ENCODE measurements at places on chromosomes 12 and 14. TPM values are rescaled to one million over a fixed set of nuclear protein-coding genes. Genes with fewer than 3 reads are reported as not detected.

BEST3 gene
- total RNA-seq = not detected

- DNase-seq = peak; percentile 77
These were observed 8.1 kb upstream of the RABGGTA start for GRCh38 chr14:24279301-24280186.

- DNase-seq = no peak
These were observed 78.0 kb downstream of the DIO3 start for GRCh38 chr14:101639241-101639833.

TMEM132C gene
- total RNA-seq = not detected

DNA sequence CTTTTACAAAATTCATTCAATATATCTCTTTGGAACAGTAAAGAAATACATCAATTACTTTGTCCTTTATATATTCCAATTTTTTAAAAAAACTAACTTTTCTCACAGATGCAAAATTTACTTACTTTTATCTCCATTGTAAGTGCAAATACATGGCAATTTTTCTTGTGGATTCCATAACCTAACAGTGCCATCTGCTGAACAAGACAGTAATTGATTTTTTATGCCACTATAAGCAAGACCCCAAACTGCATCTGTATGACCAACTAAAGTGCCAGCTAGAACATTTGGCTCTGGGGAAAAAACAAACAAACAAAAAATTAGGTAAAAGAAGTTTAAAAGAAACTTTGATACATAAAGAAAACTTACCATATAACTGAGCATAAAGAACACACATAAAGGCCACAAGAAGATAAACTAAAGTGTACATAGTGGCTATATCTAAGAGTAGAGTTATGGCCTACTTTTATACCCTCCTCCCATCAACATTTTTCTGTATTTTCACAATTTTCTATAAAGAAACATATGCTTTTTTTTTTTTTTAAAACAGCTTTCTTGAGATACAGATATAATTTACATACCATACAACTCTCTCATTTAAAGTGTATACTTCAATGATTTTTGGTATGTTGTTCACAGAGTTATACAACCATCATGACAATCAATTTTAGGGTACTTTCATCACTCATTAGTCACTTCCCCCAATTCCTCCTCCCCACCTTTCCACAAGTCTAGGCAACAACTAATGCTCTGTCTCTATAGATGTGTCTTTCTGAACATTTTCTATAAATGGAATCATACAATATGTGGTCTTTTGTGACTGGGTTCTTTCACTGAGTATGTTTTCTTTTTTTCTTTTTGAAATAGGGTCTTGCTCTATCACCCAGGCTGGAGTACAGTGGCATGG is 32.6 kb downstream of the COCH start:
- DNase-seq = no peak

DNA sequence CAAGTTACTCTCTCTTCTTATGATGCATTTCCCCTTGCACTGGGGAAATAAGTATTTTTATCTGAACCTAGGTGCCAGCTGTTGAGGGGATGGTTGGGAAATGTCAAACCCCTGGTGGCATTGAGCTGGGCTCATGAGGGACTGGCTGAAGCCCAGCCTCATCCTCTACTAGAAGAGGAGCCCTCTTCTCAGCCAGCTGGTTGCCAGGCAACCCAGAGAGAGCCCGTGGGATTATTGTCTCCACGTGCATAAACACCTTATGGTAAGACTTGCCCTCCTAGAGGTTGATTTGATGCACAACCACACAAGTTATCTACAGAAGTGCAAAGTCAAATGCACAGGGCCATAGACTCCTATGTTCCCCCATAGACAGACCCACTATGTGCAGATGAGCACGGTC is 89.8 kb downstream of the WSCD2 start:
- no peak for DNase-seq

DNA sequence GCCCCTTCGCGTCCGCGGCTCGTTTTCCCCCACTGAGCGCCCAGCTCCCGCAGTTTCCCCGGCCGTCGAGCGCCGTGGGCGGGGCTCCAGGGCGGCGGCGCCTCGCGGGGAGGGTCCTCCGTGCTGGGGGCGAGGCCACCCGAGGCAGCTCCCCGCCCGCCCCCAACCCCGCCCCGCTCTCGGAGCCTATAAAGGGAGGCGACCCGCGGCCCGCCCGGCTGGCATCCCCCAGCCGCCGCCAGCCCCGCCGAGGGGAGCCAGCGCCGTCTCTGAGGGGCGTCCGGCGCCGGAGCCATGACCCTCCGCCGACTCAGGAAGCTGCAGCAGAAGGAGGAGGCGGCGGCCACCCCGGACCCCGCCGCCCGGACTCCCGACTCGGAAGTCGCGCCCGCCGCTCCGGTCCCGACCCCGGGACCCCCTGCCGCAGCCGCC is at the start of gene TAMALIN:
Gene TAMALIN (plus strand): TSS at position 221 of the 432 bp plus-strand sequence. CDS start 74 bp downstream, at position 295.
- DNase-seq = peak; percentile 94

DNA sequence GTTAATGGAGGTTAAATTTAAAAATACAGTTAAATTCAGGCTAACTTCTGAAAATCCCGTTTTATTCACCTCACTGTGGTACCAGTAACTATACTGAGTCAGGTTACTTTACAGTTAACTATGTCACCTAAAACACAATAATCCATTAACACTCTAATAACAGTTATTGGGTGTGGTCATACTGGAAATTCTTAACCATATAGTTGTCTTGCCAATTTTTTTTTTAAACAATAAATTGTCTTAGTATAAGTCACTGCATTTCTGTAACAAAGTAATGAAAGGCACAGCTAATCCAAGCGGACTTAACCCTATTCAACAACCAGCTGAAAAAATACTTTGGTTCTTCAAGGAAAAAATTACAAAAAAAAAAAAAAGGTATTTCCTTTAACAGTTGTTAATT is 16.2 kb upstream of the PHLDA1 start:
- DNase-seq = no peak

DNA sequence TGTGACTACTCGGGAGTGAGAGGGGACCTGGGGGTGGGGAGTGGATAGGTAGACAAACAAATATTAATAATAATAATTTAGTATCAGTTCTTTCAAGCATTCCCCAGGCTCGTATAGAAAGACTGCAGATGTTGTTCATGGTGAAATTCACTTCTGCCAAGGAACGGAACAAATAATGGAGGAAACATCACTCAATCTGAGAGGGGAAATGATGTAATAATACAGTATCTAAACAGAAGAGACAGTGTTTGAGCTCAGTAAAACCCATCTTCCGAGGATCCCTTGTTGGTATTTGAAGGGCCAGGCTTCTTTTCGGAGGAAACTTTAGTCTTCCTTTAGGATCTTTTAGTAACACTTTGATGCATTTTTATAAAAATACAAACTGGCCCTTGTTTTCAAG is 114.2 kb downstream of the KCNK10 start:
- DNase-seq = no peak

ITGB7 gene
- 239 TPM for total RNA-seq

MORN3 gene
- total RNA-seq = 1.0 TPM

- no peak for DNase-seq
These were observed 20.8 kb upstream of the NXPH4 start for GRCh38 chr12:57195611-57196371.

SERPINA12 gene
- not detected for total RNA-seq

TMPRSS12 gene
- not detected for total RNA-seq

GRCh38 chr12:123882161-123882705 is 90.4 kb downstream of the CCDC92 start:
- no peak for DNase-seq

DNA sequence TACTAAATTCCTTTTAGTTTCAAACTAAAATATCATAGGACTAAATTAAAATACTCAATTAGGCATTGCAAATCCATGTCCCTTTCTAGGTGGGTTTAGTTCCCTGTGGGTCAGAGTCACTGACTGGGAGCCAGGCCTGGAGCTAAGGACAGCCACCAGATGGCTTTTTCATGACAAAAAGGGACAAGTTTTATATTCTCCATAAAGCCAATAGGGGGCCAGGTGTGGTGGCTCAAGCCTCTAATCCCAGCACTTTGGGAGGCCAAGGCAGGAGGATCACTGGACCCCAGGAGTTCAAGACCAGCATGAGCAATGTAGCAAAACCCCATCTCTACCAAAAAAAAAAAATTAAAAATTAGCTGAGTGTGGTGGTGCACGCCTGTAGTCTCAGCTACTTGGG is 35.4 kb upstream of the EIF5 start:
- no peak for DNase-seq

DNA sequence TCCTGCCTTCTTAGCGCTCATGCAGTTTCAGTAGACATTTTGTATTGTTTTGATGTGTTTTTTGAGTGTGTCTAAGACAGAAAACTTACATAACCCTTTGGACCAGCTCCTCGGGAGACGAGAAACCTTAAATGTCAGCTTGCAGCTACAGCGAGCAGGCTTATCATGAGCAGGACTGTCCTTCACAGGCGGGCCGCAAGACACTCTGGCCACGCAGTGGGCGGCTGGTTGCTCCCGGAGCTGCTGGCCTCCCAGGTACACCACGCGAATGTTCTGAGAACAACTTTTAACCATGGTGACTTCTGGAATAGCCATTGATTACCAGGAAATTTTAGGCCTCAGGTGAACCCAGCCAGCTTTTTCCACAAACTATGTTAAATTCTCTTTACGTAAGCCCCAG is 164.1 kb upstream of the DIO3 start:
- DNase-seq = peak; percentile 24

RBMS2 gene
- total RNA-seq = 4.1 TPM

BHLHE41 gene
- total RNA-seq = not detected

LIN7A gene
- 0.51 TPM for total RNA-seq

GRCh38 chr12:132904718-132905328 is 17.4 kb upstream of the CHFR start:
- DNase-seq = peak; percentile 95

- no peak for DNase-seq
These were observed 146.5 kb downstream of the SRGAP1 start for GRCh38 chr12:63990828-63991547.

- DNase-seq = no peak
These were observed 130.3 kb downstream of the NDUFA12 start for GRCh38 chr12:94872971-94873733.

DNA sequence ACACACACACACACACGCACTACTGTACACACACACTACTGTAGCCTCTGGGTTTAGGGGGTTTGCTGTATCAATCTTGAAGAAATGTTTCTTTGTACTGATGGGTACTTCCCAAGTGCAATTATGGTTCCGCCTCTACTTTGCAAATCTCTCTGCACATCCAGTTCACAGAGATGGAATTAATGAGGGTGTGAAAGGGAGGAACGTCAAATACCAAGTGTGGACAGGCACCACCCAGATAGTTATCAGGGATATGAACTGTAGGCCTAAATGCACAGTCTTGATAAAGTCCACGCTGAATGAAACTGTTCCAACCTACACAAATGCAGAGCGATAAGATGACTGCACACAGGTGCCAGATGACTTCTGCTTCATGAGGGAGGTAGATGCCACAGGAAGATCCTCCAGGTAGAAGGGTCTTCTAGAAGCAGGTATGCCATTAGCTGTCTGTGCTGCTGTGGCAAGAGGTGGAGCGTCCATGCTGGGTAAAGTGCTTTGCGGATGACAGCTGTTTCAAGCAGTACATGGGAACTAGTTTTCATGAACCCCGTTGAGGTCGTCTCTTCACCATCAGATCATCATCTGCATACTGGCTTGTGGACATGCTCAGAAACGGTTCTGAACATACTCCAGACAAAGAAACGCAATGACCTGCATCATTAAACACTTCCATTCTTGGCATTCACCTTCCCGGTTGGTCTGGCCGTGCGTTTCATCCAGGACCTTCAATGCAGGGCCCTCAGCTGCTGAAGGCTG is 314.3 kb upstream of the RTL1 start:
- DNase-seq = no peak

KLRG1 gene
- 0.71 TPM for total RNA-seq

MIP gene
- not detected for total RNA-seq

AMDHD1 gene
- total RNA-seq = 0.21 TPM

GRCh38 chr12:118618695-118619094 is 242.3 kb downstream of the SUDS3 start:
- DNase-seq = no peak

GRCh38 chr12:74537126-74537706 is 419 bp upstream of the ATXN7L3B start:
- peak; percentile 64 for DNase-seq

RESF1 gene
- total RNA-seq = 51.1 TPM

- no peak for DNase-seq
These were observed 16.5 kb downstream of the ANKRD9 start for GRCh38 chr14:102493096-102493495.

- DNase-seq = no peak
These were observed 180.5 kb downstream of the KITLG start for GRCh38 chr12:88399811-88400210.

- no peak for DNase-seq
These were observed 333 bp upstream of the KCNA1 start for GRCh38 chr12:4909410-4909733.

DNA sequence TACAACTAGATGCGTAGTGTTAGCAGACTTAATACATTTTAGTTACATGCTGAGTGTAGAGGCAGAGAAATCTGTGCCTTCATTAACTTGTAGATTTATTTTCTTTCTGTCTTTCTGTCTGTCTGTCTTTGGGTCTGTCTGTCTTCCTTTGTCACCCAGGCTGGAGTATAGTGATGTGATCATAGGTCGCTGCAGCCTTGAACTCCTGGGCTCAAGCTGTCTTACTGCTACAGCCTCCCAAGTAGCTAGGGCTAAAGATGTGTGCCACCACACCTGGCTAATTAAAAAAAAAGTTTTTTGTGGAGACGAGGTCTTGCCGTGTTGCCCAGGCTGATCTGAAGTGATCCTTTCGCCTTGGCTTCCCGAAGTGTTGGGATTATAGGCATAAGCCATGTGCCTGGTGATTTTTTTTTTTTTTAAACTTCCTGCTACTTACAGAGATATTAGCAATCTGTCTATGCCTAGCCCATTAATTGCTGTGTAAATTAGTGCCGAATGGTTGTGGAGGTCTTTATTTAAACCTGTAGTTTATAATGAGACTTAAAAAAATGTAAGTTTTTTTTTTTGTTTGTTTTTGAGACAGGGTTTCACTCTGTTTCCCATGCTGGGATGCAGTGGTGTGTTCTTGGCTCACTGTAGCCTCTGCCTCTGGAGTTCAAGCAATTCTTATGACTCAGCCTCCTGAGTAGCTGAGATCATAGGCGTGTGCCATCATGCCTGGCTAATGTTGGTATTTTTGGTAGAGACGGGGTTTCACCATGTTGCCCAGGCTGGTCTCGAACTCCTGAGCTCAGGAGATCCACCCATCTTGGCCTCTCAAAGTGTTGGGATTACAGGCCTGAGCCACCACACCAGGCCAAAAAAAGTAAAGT is 22.8 kb downstream of the ERC1 start:
- DNase-seq = no peak

DBX2 gene
- total RNA-seq = not detected

DNA sequence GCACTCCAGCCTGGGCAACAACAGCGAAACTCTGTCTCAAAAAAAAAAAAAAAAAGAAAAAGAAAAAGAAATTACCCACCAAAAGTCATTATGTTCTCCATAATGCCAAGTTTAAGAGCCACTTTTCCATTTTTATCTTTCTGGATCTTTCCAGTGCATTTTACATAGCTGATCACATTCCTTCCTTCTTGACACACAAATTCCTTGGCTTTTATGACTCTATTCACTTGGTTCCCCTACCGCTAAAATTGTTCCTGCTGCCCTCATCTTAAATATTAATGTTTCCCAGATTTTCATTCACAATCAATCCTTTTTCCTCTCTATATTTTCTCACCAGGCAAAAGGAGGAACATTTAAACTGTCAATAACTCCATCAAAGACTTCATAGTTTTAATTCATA is 20.2 kb downstream of the KLHL28 start:
- DNase-seq = no peak

Measured in activated CD4-positive, alpha-beta T cell treated with anti-CD3 and anti-CD28 coated beads, Interleukin-2, amount 10 ng/mL, durations not matched to agents 24 days and 14 days (primary cell).